Choroid plexus epithelial cell (primary cell): ENCODE measurements at places on chromosomes 5 and 9.

- DNase-seq, result no peak
These were observed 71.5 kb upstream of the RPS23 start for GRCh38 chr5:82349652-82350051.

DNA sequence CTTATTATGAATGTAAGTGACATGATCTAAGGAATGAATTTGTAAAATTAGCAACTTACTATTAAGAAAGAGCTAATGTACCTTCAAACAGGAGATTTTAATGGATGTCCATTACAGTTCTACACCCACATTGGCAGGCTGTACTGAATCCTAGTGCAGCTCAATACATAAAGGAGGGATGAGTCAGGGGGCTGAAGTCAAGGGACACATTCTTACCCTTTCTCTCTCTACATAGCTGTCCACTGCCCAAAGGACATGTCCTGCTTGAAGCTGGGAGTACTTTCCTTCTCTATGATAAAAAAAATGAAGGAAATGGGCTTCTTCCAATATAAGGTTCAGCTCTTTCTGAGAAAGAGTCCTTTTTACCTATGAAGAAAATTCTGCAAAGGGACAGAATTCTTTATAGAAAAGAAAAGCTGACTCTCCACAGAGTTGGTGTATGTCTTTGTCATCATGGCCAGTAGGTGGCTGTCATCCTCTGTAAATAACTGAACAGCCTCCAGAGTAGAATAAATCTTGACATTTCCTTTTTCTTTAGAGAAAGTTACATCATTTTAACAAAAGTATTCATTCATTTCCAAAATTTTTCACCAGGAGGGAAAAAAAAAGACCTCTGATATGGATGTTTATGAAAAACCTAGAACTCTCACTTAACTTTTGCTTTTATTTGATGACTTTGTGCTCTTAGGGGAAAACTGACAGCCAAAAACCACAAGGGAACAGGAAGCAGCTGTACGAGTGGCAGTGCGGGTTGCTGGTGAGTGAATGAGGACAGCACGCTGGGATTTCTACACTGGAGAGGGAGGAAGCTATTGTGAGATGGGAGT is 13.1 kb upstream of the IFNA14 start:
- peak; percentile 55 for DNase-seq

- no peak for DNase-seq
These were observed 72.4 kb downstream of the RGMB start for GRCh38 chr5:98845878-98846277.

DNA sequence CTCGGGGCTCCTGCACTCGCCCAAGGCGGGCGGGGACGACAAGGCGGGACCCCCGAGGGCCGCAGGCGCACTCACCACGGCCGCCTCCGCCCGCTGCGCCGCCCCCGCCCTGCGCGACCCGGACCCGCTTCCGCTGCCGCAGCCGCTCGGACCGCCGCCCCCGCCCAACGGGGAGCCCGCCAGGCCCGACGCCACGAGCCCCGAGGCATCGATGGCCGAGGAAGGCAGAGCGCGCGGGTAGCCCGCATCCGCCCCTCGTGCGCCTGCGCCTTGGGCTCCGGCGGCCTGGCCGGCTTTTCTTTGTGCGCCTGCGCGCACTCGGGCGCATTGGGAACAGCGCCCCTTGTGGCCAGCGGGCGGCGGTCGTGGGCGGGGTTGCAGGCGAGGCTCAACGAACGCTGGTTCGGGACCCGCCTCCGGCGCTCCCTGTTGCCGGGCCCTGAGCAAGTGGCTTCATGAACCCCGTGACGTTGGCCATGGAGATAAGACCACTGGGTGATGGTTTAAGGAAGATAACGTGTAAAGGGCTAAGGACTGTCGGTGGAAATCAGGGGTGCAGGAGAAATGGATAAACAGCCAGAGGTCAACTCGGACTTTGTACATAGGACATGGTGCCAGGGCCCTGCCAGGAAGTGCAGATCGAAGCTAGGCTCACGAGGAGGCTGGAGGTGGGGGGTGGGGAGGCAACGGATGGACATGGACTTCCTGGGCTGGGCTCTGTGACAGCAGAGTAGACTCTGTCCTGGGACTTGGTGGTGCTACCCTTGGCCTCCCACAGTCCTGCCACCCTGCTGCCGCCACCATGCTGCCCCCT is at the start of the genes C8G and FBXW5:
Gene C8G (plus strand): TSS at position 725 of the 814 bp plus-strand sequence. CDS start 78 bp downstream, at position 803.
Gene FBXW5 (minus strand): TSS at position 220 of the 814 bp plus-strand sequence. CDS start 655 bp downstream, outside the sequence.
- peak; percentile 94 for DNase-seq

GRCh38 chr9:92406477-92406876 is 2.1 kb upstream of the OGN start:
- peak; percentile 82 for DNase-seq

DNA sequence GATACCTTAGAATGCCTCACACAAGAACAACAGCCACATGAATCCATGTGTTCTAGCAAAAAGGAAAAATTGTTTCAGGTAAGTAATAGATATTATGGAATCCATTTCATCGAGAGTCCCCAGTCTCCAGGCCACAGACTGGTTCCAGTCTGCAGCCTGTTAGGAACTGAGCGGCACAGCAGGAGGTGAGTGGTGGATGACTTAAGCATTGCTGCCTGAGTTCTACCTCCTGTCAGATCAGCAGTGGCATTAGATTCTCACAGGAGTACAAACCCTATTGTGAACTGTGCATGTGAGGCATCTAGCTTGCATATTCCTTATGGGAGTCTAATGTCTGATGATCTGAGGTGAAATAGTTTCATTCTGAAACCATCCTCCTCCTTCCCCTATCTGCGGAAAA is 207.0 kb downstream of the CSNK1G3 start:
- DNase-seq, result no peak

GRCh38 chr5:23727271-23727670 is 219.9 kb downstream of the PRDM9 start:
- DNase-seq, result no peak

DNA sequence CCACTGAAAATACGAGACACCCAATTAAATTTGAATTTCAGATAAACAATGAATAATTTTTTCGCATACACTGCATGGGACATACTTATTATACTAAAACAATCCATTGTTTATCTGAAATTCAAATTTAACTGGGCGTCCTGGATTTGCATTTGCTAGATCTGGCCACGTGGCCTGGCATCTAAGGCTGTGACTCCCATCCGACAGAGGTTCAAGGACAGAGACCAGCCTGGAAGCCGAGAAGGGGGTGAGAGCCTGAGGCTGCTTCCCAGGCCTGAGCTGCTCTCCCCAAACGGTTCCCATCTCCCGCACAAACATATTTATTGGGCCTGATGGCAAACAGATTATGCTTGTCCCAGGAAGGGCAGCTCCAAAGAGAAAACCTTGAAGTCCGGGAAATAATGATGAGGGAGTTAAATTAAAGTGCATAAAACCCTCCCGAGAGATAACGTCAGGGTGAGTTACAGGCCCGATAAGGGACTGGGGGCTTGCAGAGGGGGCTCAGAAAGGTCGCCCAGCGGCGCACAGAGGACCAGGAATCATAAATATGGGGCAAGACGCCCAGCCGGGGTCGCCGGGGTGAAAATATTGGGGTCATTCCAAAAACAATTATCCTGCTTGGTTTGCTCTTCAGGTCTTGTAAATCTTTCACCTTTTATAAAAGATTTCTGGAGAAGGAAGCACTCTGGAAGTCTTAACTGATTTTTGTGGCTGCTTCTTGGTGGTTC is 163.7 kb downstream of the GAPVD1 start:
- no peak for DNase-seq

DNA sequence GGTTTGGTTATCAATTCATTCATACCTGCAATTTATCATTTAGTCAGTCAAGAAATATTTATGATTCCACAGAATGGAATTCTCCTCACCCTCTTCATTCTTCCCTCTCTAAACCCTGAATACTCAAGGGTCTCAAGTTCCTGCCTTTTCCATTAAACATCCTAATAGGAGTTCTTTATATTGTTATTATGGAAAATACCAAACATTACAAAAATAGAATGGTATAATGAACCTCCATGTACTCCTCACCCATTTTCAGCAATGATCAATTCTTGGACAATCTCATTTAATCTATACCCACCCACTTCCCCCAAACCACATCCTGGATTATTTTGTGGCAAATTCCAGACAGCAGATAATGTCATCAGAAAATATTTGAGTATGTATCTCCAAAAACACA is 74.5 kb downstream of the ADAMTS12 start:
- no peak for DNase-seq

- DNase-seq, result peak; percentile 34
These were observed 26.7 kb upstream of the TNC start for GRCh38 chr9:115144706-115145105.

DNA sequence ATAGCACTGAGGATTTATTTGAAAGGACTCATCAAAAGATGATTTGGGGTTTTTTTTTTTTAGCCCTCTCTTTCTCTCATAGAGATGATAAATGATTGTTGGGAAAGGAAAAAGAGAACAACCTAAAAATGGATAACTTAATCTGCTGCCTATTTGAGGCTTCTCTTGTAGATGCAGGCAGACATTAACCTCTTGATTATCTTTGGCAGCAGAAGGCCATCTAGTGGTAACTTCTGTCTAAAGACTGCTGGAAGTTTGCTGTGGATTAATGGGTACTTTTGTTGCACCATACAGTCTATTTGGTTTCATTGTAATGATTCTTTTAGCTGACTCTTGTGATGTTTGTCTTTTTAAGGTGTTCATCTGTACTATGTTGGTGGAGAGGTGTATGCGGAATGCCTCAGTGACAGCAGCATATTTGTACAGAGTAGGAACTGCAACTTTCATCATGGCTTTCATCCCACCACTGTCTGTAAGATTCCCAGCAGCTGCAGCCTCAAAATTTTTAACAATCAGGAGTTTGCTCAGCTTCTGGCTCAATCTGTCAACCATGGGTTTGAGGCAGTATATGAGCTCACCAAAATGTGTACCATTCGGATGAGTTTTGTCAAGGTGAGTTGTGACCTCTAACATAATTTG is 18.8 kb downstream of the SMIM32 start:
- DNase-seq, result peak; percentile 85

- DNase-seq, result no peak
These were observed 192.3 kb downstream of the PALM2AKAP2 start for GRCh38 chr9:109972026-109972882.

GRCh38 chr5:171312129-171312974 is 3.3 kb downstream of the TLX3 start:
- DNase-seq, result no peak

- DNase-seq, result no peak
These were observed 60.7 kb downstream of the MED27 start for GRCh38 chr9:132018957-132019405.

DNA sequence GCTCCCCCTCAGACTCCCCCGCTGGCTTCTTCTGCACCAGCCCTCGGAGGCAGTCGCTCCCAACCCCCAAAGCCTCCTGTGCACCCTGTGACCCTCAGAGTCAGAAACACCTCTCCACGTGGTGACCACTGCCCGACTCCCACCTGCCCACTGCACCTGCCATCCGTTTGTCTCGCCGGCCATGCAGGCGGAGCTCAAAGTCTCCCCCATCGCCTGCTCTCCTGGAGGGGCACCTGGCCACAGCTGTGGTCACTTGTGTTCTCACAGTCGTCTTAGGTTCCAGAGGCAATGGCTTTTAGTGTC is 38.2 kb downstream of the MRPL36 start:
- DNase-seq, result no peak

- DNase-seq, result peak; percentile 73
These were observed 7.7 kb downstream of the IL17B start for GRCh38 chr5:149371296-149371962.

DNA sequence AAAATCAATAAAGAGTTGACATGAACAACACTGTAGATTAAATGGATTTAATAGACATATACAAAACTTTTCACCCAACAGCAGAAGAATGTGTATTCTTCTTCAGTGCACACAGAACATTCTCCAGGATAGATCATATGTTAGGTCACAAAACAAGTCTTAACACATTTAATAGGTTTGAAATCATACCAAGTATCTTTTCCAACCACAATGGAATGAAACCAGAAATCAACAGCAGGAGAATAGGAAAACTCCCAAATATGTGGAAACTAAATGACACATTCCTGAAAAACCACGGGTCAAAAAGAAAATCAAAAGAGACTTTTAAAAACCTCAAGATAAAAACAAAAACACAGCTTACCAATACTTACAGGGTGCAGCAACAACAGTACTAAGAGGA is 790.1 kb upstream of the ZNF608 start:
- peak; percentile 47 for DNase-seq

- DNase-seq, result no peak
These were observed 46.9 kb upstream of the FREM1 start for GRCh38 chr9:14957109-14957508.

GRCh38 chr5:7396713-7397454 is 946 bp downstream of the ADCY2 start:
- no peak for DNase-seq

GRCh38 chr5:91416491-91416890 is 33.4 kb upstream of the ARRDC3 start:
- DNase-seq, result no peak
